ENCODE measurements at places on chromosomes 7 and 10.

DNA sequence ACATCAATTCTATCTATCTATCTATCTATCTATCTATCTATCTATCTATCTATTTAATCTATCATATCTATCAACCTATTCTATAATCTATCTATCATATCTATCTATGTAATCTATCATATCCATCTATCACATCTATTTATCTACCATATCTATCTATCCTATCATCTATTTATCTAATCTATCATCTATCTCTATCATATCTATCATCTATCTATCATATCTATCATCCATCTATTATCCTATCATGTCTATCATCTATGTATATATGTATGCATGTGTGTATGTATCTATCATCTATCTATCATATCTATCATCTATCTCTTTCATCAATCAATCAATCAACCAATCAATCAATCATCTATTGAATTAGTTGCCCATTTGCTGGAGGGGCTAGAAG is 159.3 kb upstream of the GALNT17 start:
- DNase-seq: no peak

- DNase-seq: no peak
These were observed 40.0 kb upstream of the KMT2E start for GRCh38 chr7:104973909-104974415.

GRCh38 chr7:90433221-90433620 is 30.0 kb downstream of the CLDN12 start:
- no peak for DNase-seq

DNA sequence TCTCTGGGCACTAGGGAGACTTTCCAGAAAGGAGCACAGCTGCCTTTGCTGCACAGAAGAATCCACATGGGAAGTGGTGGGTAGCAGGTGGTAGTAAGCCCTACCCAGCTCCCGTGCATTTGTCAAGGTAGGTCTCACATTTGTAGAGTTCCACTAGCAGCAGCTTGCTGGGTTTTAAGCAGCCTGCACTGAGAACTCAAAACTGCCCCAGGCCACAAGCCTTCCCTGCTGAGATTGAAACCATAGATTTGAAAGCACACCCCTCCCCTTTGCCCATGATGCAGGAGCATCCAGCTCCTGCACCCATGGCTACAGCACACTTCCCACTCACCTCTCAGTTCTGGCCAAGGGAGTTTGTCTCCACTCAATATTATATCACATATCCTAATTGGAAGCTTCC is 604.5 kb upstream of the STEAP1 start:
- no peak for DNase-seq

- DNase-seq: no peak
These were observed 187.9 kb downstream of the ZNF365 start for GRCh38 chr10:62562101-62562500.
